ENCODE measurements at places on chromosomes 6 and 20. TPM values are rescaled to one million over a fixed set of nuclear protein-coding genes. Genes with fewer than 3 reads are reported as not detected.

GRCh38 chr20:25103526-25103925, 21.6 kb upstream of the VSX1 start:
- DNase-seq: no peak

- no peak for DNase-seq
Observed at GRCh38 chr6:47817749-47818148, 35.9 kb downstream of the OPN5 start.

DNA sequence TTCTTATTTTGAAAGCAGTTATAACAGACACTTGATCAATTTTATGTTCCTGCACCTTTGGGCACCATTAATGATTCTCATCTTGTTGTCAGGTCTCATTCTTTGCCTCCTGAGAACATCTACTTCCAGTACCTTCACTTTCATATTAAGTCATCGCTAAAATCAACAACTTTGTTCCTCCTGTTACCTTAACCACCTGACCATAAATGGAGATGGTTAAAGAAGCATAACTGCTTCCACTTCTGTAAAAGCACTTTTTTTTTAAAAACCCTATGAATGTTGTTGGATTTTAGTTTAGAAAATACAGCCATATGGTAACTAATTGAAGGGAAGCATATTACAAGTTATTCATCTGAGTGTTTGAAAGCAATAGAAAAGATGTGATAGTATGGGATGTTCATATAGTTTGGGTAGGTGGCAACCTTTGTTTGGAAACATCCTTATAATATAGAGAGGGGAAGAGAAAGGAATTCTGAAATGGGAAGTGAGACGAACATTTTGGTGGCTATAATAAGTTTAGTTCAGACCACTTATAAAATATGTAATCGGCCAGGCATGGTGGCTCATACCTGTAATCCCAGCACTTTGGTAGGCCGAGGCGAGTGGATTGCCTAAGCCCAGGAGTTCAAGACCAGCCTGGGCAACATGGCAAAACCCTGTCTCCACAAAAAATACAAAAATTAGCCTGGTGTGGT, 53.9 kb downstream of the AFG1L start:
- no peak for DNase-seq

GRCh38 chr6:138514860-138515540, 15.7 kb upstream of the NHSL1 start:
- DNase-seq: no peak

- no peak for DNase-seq
Observed at GRCh38 chr6:126204598-126204997, 135.3 kb upstream of the CENPW start.

- no peak for DNase-seq
Observed at GRCh38 chr6:110646951-110647910, 168.0 kb downstream of the CDK19 start.

- no peak for DNase-seq
Observed at GRCh38 chr6:73367761-73368355, 1.8 kb downstream of the OOEP start.

- DNase-seq: no peak
Observed at GRCh38 chr6:148493424-148493823, 150.8 kb downstream of the SASH1 start.

- DNase-seq: no peak
Observed at GRCh38 chr20:61861054-61861841, 204.4 kb downstream of the TAF4 start.

DNA sequence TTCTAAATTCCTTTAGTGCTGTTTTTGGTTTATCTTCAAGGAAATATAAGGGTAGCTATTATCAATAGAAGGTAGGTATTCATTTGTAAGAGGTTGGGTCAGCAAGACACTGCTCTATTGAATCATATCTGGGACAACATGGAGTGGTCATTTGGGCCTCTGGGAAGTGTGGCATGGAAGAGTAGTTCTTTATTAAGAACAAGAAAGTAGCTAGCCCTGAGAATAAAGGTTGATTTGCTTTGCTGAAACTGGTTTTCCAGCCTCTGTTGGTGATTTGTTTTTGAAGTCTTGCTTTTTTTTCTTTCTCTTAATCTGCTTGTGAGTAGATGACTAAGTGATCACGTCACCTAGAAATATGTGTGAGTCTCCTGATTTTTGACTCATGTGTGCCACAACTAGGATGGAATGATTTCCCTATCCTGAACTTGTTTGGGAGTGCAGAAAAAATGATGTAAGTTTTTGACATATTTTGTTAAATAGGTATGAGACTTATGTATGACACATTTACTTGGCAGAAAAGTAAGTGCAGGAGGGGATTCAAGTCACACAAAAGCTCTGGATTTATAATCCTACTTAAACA, 381.8 kb downstream of the CENPW start:
- DNase-seq: no peak

- DNase-seq: no peak
Observed at GRCh38 chr6:49430187-49430586, 32.9 kb downstream of the MMUT start.

DNA sequence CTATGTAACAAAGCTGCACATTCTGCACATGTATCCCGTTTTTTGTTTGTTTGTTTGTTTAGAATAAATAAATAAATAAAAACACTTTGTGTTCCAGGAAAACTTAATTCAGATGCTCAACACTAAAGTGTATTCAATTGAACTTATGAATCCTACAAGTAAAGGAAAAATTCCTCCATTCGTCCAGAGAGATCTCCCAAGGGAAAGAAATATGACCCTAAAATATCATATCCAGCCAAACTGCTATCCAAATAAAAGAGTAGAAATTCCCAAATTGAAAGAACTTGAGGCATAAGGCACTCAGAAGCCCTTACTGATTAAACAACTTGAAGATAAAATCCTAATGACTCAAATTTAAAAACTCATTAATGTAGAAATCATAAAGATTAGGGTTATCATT, 90.4 kb downstream of the MOXD1 start:
- no peak for DNase-seq

DNA sequence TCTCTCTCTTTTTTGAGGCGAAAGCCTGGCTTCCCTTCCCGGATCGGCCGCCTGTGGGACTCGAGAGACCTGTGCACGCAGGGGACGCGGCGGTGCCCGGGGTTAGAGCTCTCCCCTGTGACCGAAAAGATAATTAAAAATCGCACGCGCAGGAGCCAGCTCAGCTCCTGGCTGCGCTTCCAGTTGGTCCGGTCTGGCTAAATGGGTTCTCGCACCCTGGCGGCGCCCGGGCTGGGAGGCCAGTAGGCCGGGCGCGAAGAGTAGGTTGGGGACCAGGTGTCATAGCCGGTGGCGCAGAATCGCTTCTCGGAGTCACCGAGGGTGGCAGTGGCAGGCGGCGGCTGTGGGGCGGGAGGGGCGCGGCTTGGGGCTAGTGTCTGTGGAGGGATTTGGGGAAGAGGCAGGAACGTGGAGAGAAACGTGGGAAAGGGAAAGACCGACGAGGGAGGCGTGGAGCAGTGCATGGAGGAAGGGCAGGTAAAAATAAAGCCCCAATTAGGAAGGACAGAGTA, 41.9 kb upstream of the SUPT3H start:
- DNase-seq: peak; percentile 85

- DNase-seq: no peak
Observed at GRCh38 chr20:7195704-7196103, 428.2 kb downstream of the BMP2 start.

GRCh38 chr6:72621291-72622093, at the start of gene KCNQ5:
Gene KCNQ5, plus strand, starts transcription at chr6:72622064.
- no peak for DNase-seq

GRCh38 chr6:17866876-17867444, 120.5 kb downstream of the KIF13A start:
- DNase-seq: no peak

DNA sequence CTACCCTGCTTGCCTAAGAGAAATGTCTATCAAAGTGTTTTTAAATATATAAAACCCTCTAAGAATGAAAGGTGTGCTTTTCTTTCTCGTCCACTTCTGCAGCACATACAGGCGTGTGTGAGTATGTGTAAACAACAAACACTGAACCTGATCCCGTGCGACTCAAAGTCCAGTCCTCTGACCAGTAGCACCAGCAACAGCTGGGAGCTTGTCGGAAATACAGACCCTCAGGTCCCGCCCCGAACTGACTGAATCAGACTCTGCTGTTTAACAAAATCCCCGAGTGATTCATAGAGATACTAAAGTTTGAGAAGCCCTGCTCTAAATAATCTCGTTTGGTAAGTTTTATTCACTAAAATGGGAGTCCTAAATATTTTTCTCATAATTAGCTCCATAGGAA, 208.0 kb upstream of the KCNQ5 start:
- no peak for DNase-seq

DNA sequence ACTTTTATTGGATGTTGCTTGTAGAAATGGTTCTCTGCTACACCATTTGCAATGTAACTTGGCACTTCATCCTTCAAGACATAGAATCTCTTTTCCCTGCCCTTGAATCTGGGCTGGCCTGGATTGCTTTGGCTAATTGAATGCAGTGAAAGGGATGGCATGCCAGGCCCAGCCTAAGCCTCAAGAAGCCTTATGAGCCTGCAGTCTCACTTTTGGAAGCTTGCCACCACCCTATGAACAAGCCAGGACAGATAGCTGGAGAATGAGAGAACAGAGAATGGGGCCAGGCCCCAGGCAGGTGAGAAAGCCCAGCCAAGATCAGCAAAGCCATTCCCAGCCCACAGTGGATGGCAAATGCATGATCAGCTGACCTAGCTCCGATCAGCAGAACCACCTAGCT, 350.7 kb upstream of the RNF24 start:
- DNase-seq: no peak

DNA sequence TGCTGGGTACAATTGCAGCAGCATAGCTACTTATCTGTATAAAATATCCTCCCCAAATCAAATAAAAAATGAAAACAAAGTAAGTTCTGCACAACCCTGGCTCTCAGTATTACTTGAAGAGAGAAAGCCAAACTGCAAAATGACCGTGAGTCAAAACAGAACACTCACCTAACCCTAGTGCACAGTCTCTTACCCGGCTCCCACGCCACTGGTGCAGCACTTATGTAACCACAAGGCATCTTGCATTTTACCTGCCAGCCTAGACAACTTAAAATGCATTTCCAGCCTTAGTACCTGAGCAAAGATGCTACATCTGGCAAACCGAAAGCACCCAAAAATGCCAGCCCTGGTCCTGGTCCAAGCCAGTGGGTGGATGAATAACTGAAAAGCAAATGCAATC, 12.4 kb upstream of the SIRPB1 start:
- DNase-seq: no peak

- no peak for DNase-seq
Observed at GRCh38 chr20:19605786-19606485, 152.1 kb upstream of the RIN2 start.

DNA sequence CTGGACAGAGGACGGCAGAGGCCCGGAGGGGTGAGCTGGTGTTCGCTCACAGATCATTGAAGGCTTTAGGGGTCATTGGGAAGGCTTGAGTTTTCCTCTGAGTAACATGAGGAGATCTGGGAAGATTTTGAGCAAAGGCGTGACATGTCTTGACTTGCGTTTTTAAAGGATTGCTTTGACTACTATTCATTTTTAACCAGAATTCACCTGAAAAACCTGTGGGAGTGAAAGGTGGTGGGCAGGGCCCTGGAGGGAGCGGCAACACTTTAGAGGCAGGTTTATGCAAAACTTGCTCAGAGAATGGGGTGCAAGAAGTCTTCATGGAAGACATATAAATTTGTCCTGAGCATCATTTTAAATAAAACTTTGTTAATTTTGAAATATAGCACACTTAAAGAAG, 72.2 kb upstream of the EEF1E1 start:
- DNase-seq: no peak

DNA sequence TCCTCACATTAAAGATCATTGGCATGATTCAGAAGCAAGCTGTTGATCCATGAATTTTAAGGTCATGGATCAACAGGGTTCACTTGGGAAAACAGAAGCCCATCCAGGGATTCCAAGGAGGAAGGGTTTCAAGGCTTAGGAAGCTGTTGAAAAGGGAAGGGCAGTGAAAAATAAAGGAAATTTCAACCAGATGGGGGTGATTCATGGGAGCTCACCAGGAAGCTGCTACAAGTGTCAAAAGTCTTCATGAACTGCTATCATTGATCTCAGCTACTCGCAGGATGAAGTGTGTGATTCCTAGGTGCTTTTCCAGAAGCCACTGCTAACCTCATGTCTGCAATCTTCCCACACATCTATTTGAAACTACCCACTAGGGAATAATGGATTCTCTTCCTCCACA, 26.2 kb downstream of the ADTRP start:
- no peak for DNase-seq

DNA sequence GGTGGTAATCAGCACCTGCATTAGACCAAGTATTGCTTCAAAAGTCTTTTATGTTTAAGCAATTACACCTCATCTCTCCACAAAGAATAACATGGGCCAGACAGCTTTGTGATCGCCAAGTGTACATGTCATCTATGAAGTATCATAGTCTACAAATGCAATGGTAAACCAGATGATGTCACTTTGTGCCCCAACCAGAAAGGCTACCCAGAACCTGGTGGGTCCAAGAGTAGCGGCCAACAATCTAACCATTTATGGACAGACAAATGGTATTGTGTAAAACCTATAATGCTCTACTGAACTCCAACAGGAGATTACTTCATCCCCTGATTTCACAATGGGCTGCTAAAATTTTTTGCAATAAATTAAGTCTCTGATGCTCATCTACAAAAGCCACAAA, 295.9 kb downstream of the GMDS start:
- no peak for DNase-seq

DNA sequence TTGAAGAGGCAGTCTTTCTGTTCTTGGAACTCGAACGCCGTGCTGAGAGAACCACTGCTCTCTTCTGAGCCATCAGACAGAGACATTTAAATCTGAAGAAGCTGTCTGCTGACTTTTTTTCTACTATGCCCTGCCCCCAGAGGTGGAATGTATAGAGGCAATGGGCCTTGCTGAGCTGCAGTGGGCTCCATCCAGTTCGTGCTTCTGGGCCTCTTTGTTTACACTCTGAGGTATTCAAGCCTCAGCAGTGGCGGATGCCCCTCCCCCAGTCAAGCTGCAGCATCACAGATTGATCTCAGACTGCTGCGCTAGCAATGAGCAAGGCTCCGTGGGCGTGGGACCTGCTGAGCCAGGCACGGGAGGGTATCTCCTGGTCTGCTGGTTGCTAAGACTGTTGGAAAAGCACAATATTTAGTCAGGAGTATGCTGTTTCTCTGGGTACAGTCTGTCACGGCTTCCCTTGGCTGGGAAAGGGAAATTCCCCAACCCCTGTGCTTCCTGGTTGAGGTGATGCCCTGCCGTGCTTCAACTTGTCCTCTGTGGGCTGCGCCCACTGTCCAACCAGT, 526.8 kb downstream of the CD109 start:
- DNase-seq: no peak

DEFB129 gene
- total RNA-seq: not detected

ISM1 gene
- total RNA-seq: 0.27 TPM

MAS1 gene
- under 0.01 TPM for total RNA-seq

NHSL1 gene
- 1.6 TPM for total RNA-seq

TXNDC5 gene
- total RNA-seq: 124 TPM

CD2AP gene
- total RNA-seq: 8.1 TPM

MEI4 gene
- 1.3 TPM for total RNA-seq

ENPP5 gene
- 1.9 TPM for total RNA-seq

All from hematopoietic multipotent progenitor cell (in vitro differentiated cells).